ENCODE measurements at places on chromosomes 6 and 20.

DNA sequence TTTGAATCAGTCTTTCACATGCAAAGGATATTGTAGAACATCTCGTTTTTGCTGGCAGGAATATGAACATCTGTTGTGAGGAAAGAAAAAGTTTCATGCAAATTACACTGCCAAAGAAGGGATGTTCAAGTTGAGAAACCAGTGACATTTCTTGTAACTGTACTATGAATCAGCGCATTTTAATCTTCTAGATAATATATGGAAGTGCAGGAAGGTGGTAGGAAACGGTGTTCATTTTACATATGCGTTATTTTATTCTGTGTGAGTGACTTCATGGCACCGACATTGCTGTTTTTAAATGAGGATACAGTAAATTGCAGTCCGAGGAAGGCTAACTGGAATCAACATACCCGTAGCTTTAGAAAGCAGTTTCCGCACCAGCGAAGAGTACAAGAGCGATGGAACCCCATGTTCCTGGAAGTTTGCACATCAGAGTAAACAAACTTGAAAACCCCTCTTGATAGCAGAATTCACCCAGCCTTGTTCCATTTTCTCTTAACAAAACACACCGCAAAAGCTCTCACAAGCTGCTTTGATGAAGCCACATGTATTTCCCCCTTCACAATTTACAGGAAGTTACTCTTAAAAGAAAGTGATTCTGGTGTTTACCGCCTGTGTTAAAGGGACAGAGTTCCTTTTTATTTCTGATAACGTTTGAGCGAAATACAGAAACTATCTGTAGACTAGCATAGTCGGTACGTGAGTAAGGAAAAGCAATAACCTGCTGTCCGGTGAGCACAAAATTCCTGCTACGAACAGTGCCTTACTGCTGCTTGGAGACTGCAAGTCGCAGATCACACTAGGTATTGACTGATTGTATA lies 11.5 kb downstream of the PRDM1 start:
- no peak for DNase-seq

DNA sequence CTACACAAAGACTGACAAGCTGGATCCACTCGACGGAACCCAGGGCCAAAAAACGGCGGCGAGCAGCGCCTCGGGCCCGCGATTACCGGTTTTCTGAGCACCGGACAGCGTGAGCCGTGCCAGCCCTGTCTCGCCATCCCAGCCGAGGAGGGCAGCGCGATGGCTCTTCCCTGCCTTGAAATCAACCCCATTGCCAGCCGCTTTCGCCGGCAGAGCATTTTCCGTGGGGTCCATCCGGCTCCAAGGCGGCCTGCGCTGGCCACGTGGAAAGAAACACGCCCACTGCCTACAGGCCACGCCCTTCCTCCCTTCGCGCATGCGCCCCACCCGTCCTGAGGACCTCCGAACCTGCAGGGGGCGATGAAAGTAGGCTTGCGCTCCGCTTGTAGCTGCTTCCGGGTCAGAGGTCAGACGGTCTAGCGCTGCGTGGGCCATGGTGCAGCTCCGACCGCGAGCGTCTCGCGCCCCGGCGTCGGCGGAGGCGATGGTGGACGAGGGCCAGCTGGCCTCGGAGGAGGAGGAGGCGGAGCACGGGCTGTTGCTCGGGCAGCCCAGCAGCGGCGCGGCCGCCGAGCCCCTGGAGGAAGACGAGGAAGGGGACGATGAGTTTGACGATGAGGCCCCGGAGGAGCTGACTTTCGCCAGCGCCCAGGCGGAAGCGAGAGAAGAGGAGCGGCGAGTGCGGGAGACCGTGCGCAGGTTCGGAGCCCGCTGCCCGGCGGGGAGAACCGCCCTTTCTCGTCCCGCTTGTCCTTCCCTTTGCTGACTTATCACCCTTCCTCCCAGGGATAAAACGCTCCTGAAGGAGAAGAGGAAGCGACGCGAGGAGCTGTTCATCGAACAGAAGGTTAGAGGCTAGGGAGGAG lies at the start of gene NOL7:
NOL7 (plus strand) TSS at position 410 of the 866 bp plus-strand sequence; CDS start at position 434, 24 bp downstream.
- peak; percentile 67 for DNase-seq

DNA sequence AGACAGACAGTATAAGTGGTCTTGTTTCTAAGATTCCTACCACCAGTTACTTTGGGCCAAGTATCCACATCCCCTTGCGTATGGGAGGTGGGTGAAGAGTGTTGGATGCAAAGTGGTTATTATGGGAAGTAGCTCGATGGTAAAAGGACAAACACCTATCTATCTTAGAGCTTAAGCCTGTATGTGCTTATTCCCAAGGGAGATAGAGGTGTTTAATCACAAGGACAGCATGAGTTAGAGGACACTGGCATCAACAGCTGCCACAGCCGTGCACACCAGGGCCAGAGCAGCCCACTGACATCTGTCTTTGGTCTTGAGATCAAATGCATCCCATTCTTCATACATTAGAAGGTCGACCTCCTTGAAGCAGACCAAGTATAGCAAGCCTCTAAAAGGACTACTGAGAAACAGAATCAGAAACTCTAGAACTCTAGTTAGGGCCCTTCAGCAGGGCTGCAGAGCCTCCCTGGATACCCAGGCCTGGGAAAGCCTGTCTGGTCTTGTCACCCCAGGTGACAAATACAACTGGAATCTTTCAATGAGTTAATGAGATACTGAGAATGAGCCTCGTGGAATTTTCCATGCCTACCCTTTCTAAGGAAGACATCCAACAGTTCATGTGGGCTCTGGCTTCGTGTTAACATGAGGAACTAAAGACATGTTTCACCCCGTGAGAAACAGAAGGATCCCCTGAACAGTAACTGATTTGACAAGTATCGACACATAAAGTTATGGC lies 28.7 kb downstream of the TXNDC5 start:
- DNase-seq = no peak

- no peak for DNase-seq
Measured at GRCh38 chr20:50123418-50123817, 10.5 kb upstream of the UBE2V1 start.

- no peak for DNase-seq
Measured at GRCh38 chr6:41561416-41561815, 15.2 kb downstream of the FOXP4 start.

GRCh38 chr6:83068616-83069015 lies 1.1 kb downstream of the DOP1A start:
- DNase-seq = no peak

GRCh38 chr6:20882014-20882413 lies 347.8 kb downstream of the CDKAL1 start:
- DNase-seq = no peak

GRCh38 chr6:170453586-170454511 lies 99.3 kb downstream of the PSMB1 start:
- DNase-seq = no peak

DNA sequence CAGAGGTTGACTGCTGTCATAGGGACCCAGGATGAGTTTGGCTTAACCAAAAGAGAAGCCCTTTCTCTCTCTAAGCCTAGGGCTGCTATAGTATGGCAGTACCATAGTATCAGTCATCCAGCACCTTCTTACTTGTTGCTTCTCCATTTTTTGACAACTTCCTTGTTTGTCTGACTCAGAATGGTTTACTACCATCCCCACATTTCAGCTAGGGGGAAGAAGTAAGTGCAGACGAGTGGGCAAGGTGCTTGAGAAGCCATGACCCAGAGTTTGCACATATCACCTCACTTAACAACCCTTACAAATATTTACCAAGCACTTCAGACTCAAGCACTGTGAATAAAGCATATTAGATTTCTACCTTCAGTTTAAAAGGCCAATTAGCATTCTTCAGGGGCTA lies 289.9 kb upstream of the TSHZ2 start:
- DNase-seq = no peak

- DNase-seq = no peak
Measured at GRCh38 chr6:168726312-168726856, 285.4 kb downstream of the SMOC2 start.

- DNase-seq = no peak
Measured at GRCh38 chr20:62138204-62138543, 5.0 kb downstream of the PSMA7 start.

DNA sequence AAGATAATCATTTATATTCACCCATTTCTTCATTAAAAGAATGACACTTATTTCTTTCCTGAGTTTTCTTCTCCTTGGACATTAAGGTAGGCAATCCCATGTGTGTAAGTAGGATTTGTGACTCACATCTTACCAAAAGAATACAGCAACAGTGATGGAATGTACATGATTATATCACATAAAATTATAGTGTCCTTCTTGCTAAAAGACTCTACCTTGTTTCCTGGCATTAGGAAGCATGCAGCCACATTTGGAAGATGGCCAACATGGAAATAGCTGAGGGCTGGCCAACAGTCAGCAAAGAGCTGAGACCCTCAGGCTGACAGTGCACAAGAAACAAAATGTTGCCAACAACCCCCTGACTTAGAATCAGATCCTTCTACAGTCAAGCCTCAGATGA lies 327.9 kb upstream of the MARCKS start:
- DNase-seq = no peak

DNA sequence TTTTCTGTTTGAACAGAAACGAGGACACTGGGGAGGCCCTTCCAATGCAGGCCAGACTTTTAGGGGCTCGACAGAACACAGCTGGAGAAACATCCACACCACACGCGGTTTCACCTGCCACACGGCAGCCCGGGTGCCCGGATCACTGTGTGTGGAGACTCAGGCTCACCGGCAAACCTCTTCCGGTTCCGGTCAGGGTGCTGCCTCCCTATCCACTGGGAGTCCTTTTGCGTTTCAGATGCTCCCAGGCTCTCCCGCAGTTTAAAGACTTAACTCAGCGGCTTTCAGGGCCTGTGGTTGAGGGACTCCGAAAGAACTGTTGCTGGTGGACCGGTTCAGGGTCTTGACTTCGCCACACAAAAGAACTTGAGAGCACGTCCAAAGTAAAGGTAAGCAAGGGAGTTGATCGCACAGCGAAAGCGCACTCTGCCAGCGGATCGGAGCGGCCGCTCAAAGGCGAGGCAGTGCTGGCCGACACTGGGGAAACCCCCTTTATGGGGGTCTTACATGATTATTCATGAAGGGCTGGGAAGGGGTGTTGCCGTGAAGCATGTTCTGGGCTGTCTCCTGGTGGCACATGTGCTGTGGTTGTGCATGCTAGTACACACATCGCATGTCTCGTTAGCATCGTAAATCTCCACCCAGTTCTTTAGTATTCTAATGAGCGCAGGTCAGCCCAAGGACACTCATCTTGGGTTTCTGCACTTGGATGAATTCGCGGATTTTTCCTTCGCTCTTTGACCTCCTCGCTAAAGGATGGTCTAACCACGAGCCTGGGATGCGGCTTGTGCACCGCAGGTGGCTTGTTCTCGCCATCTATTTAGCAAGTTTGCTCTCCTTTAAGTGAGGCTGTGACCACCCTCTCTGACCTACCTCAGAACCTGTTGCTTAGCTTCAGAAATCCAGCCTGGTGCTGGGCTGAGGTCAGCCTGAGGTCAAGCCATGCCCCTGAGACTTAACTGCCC lies 180.3 kb downstream of the CDH26 start:
- DNase-seq = no peak

- DNase-seq = no peak
Measured at GRCh38 chr6:15264902-15265761, 19.3 kb downstream of the JARID2 start.

GRCh38 chr20:44614525-44614924 lies 32.1 kb downstream of the PKIG start:
- no peak for DNase-seq

GRCh38 chr6:73521351-73521985 lies 636 bp upstream of the EEF1A1 start:
- DNase-seq = peak; percentile 89

- no peak for DNase-seq
Measured at GRCh38 chr20:24469894-24470745, 691 bp downstream of the SYNDIG1 start.

GRCh38 chr6:16766836-16767745 lies 5.8 kb upstream of the ATXN1 start:
- no peak for DNase-seq

DNA sequence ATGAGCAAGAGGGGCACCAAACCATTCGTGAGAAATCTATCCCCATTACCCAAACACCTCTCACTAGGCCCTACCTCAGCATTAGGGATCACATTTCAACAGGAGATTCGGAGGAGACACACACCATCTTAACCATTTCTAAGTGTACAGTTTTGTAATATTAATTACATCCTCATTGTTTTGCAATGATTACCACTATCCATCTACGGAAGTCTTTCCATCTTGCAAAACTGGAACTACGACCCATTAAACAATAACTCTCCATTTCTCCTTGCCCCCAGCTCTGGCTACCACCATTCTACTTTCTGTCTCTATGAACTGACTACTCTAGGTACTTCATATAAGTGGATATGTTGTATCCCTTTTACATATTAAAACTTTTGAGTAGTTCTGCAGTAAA lies 20.1 kb downstream of the ACOT13 start:
- no peak for DNase-seq

DNA sequence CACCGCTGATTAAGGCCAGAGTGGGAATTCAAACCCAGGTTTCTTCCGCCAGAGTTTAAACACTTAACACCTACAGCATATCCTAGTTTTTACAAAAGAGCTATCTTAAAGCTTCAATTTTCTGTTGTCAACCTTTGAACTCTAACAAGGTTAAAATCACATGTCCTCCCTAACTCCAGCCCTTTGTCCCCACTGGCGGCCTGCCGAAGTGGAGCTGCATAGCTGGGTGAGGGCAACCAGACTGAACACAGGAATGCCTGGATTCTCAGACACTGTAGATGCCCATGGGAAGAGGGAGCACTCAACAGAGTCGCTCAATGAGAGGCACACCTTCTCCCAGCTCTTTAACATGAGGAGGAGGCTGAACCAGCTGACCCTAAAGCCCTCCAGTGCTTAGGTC lies 59.1 kb downstream of the LRFN2 start:
- no peak for DNase-seq

- no peak for DNase-seq
Measured at GRCh38 chr20:43761386-43762340, 34.9 kb upstream of the GTSF1L start.

- DNase-seq = no peak
Measured at GRCh38 chr6:98498144-98498775, 336.1 kb upstream of the POU3F2 start.

DNA sequence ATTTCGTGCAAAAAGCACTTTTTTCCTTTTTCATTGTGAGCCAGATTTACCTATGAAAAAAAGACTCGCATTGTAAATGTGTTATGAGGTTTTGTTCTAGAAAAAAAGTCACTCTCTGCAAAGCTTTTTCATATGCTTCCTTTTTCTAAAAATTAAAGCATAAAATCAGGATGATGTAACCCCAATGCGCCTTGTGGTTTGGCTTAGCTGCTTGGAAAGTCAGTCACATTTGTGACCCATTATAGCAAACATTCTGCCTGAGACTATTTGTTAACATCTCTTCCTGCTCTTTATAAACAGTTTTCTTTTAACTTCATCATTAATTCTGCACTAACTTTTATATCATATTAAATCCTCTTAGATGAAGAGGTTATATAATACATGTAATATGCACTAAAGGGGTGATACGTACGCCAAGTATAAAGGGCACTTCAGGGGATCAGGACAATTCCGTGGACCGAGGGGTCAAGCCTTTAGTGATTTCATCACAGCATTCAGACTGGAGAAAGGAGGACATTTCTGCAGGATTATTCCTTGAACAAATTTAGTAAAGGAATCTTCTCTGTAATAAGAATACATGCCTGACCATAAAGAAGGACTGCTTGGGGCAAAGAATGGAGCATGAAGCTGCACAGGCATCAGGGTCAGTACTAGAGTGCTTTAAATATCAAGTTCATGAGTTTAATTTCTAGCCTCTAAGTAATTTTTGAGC lies 48.1 kb upstream of the SMLR1 start:
- no peak for DNase-seq

All from NCI-H524 treated with DMSO at 0.1 percent for 48 hours (cell line).